Ovary (tissue), 10 donors: ENCODE measurements at places on chromosomes 7 and 10. TPM values are rescaled to one million over a fixed set of nuclear protein-coding genes. Genes with fewer than 3 reads are reported as not detected.

Gene SCART1
- total RNA-seq = 3.6 TPM

Gene IDI2
- not detected for total RNA-seq

Gene LEP
- not detected for total RNA-seq

DNA sequence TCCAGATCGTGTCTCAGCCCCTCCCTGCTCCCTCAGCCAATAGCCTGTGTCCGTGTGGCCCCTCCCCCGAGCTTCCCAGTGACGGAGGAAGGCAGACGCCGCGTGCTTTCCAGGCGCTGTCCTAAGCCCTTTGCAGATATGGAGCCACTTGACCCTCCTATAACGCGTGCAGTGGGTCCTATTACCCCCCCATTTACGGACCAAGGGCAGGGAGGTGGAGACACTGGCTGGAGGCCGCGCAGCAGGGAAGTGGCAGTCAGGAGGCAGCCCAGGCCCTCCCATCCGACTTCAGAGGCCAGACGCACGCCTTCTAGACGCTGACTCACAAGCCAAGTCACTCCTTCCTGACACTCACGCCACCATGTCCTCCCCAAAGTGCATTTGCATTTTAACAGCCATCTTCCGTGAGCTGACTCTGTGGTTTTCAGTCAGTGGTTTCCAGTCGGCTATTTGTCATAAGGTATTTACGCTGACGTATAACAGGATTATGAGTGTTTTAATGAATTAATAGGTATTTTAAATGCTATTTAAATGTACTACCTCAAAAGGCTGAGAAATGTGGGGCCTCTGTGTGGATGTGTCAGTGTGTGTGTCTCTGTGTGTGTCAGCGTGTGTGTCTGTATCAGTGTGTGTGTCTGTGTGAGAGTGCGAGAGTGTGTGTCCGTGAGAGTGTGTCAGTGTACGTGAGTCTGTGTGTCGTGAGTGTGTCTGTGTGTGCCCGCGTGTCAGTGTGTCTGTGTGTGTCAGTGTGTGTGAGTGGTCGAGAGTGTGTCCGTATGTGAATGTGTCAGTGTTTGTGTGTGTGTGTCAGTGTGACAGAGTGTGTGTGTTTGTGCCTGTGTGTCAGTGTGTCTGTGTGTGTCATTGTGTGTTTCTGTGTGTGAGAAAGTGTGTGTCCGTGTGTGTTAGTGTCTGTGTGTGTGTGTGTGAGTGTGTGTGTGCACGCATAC, 92.0 kb upstream of the INSIG1 start:
- peak; percentile 27 for DNase-seq

GRCh38 chr7:106588422-106589197, 72.3 kb downstream of the CCDC71L start:
- DNase-seq = no peak

- DNase-seq = no peak
Observed at GRCh38 chr10:87658321-87658795, 1.3 kb upstream of the PAPSS2 start.

DNA sequence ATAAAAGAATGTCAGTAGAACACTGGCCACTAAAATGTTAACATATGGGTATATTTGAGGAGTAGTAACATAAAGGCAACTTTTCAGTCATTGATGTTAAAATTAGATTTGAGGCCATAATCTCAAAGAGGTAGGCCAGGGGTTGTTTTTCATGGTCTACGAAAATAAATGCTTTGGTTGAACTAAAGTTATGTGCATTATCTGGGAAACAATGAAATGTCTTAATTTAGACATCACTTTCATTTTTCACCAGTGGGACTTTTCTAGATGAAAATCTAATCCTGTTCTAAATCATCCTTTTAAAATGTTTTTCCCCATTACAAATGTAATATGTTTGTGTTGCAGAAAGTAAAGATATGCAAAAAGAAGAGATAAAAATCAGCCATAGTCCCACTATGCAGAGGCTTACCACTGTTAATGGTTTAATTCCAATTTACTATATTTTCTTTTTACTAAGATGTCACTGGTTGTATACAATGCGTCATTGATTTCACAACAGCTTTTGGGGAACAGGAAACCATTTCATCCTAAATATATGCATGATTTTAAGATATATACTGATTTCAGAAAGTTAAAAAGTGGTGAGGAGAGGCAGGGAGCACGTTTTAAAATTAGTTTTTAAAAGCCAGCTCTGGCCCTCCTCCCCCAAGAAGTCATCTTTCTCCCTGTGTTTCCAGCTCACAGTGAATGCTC, 64.3 kb downstream of the ARID5B start:
- no peak for DNase-seq

- DNase-seq = no peak
Observed at GRCh38 chr7:102140952-102141370, 145.7 kb upstream of the SH2B2 start.

DNA sequence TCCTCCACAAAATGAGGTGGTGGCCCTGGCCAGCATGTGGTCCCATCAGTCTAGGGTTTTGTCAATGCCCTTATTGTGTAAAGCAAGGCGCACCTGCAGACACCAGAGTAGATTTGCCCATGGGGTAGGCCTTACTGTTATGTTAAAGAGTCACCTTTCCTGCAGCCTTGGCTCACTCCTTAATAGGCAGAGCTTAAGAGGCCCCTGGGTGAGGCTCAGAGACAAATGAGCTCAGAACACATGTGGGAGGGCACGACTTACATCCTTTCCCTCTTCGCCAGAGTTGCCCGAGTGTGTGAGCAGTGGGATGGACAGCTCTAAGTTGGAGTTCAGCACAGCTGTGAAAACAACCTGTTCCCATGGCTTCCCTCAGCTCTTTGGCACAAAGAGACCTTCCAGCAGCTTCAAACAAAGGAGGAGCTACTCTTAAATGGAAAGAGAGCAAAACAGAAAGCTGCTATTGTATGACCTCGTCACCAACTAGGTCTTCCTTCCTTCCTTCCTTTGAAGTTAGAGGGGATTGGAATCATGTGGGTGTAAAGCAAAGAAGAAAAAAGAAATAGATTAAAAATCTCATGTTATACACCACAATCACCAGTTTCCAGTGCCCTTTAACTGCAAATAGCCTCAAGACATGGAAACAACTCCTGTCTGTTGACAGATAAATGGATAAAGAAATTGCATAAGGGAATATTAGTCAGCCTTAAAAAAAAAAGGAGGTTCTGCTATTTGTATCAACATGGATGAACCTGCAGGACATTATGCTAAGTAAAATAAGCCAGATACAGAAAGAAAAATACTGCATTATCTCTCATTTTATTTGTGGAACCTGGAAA, 11.9 kb upstream of the XPNPEP1 start:
- DNase-seq = no peak

- no peak for DNase-seq
Observed at GRCh38 chr7:26328498-26329390, 37.1 kb downstream of the SNX10 start.
